HCT116 (cell line): ENCODE measurements at places on chromosomes 7 and 10. TPM values are rescaled to one million over a fixed set of nuclear protein-coding genes. Genes with fewer than 3 reads are reported as not detected.

- DNase-seq: no peak
These were observed 761.5 kb upstream of the C7orf33 start for GRCh38 chr7:147829016-147829415.

- no peak for DNase-seq
These were observed 291.5 kb upstream of the NFE2L3 start for GRCh38 chr7:25860275-25861163.

DNA sequence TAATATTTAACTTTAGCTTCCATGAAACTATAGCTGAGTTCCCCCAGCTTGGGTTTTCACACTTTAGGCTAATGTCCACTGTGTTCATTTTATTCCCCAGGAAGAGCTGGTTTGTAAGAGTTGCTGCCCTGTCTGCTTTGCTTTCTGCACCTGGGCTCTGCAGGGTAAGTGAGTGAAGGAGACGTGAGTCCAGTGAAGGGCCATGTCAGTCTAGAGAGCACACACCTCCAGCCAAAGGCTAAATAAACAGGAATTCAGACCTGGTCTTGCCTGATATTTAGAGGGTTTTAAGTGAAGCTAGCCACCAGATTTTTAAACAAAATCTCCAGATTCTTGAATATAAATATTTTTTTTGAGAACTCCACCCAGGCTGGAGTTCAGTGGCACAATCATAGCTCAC, 24.5 kb upstream of the FZD1 start:
- DNase-seq: no peak

DNA sequence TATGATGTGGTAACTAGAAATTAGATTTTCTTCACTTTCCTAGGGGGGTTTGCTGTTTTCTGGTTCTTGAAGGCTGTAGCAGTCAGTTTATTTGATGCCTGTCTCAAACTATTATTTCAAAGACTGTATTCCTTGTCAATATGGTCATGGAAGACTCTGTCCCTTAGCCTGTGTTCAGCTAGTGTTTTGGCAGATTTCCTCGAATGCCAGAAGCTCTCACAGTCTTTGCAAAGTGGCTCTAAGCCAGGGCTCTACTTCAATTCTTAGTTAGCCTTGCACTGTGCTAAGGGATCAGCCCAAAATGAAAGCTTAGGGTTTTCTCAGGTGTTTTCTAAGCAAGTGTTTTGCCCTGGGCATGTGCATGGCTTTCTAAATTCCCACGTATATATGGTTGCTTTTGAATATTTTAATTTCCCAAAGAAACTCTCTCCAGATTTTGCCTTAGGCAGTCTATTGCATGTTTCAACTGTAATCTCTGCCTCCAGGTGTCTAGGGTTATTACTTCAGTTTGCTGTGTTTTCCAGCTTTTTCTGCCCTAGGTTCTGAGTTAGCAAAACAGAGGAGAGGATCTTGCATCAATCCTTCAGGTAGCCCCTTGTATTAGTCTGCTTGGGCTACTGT, 7.2 kb upstream of the C1GALT1 start:
- DNase-seq: no peak

DNA sequence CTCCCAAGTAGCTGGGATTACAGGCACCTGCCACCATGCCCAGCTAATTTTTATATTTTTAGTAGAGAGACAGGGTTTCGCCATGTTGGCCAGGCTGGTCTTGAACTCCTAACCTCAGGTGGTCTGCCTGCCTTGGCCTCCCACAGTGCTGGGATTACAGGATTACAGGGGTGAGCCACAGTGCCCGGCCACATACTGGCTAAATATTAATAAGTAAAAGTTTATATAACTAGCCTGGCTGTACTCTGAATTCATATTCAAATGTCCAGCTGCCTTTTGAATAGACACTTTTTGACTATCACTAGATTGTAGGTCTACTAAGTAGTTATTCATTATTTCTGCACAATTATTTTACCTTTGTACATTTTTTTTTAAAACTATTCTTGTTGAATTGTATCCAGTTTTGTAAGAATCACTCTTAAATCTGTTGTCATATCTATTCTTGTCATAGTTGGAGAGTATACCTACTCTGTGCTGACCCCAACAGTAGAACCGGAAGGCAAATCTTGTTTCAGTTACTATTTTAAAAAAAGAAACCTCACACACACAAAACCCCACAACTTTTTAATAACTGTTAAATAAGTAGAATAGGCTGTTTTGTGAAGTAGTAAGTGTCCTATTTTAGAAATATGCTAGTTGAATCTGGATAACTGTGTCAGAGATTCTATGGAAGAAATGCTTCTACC, 29.6 kb downstream of the MINPP1 start:
- DNase-seq: no peak

DNA sequence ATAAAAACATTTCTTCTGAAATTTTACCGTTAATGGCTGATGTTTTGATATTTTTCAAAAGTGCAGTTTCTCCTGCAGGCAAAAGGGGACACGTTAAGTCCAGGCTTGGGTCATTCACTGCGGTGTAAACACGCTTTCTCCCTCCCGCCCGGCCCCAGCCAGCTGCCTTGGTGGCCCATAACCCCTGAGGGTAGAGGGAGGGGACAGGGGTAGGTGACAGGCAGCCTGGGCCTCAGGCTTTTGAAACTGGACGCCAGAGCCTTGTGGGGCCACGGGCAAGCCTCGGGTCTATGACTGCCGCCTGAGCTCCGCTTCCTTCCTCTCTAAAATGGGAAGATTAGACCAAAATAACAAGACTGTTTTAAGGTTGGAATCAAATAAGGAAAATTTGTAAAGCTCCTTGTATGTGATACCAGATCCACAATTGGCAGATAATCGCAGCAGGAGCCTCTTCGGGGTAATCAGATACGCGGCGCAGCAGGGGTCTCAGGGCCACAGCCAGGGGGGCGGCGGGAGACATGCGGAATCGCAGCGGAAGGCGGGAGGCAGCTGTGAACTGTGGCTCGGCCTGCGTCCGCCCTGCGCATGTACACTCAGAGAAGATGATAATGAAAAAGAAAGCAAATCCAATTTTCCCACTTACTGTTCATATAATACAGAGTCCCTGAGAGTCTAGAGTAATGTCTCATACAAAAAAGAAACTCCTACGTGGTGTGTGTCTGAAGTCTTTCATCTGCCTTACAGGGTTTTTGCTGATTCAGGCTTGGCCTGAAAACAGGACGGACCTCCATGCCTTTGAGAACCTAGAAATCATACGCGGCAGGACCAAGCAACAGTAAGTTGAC, 138.3 kb downstream of the EGFR start:
- DNase-seq: no peak

DNA sequence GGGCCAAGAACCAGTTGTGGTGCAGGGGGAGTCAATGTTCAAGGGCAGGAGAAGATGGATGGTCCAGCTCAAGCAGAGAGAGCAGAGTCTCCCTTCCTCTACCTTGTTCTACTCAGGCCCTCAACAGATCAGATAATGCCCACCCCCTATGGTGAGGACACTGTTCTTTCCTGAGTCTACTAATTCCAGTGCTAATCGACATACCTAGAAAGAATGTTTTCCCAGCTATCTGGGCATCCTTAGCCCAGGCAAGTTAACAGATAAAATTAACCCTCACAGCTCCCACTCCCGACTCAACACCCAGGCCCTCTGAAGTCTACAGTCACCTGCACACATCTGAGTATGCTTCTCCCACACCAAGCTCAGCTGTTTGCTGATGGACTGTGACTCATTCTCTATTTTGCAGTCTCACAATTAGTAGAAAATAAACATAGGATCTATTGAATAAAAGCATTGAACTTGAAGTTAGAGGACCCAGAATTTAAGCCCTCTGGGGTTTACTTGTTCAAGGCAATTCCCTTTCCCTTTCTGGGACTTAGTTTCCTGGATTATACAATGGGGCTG, 17.1 kb downstream of the COL13A1 start:
- no peak for DNase-seq

DNA sequence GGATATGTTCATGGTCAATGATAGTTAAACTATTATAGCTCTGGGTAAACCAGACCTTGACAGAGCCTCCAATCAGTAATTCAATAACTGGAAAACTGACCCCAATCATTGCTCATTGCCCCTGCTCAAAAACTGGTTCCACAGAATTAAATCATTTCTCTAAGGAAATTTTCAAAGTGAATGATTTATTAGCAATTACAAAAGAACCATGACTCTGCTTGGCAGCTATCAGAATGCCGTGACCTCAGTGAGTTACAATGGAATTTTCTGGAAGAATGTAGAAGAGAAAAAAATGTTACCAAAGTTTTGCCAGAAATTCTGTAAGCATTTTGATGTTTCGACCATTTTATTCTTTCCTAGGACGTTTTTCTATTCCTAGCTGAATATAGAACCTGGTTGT, 106.8 kb upstream of the APBB1IP start:
- no peak for DNase-seq

DNA sequence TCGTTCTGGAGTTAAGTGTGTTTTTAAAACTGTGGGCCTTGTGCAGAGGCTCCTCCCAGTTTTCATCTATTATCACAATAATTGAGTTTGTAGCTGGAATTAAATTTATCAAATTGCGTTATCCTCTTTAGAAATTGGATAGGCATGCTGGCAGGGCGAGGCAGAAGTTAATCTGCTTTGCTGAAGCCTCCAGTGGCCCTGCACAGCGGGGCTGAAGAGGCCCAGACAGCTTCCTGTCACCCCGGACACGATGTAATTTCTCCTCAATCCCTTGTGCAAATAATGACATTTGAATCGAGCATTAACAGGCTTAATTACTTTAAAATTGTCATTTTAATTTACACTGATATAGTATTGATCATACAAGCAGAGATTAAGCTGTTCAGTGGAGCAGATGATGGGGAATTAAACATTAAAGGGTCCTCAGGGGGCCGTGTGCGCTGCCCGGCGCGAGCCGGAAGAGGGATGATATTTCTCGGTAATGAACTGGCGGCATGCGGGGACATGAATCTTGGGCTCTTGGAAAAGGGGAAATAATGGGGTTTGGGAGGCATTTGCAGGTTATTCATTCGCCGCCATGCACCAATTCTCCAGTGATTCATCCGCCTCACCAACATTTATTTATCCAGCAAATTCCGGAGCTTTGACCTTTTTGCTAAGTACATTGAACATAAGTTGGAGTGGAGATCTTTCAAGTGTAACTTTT, 118.5 kb downstream of the NKX6-2 start:
- DNase-seq: no peak

DNA sequence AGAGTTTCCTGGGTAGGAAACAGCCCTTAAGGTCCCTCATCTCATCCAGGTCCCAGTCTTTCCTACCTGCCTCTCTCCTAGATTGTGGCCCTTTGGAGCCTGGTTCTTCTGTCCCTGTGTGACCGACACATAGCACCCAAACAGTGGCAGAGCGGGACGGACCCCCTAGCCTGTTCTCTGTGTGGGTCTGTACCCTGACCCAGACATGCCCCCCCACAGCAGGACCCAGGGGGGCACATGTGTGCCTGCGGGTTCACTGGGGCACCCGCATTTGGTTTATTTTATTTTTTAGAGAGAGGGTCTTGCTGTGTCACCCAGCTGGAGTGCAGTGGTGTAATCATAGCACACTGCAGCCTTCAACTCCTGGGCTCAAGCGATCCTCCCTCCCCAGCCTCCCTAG, 11.5 kb downstream of the LIMK1 start:
- DNase-seq: no peak

DNA sequence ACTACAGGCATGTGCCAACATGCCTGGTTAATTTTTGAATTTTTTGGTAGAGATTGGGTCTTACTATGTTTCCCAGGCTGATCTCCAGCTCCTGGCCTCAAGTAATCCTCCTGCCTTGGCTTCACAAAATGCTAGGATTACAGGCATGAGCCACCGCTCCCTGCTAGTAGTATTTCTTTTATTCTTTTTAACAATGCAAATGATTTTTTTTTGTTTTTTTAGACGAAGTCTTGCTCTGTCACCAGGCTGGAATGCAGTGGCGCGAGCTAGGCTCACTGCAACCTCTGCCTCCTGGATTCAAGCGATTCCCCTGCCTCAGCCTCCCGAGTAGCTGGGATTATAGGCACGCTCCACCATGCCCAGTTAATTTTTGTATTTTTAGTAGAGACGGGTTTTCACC, 58.1 kb downstream of the SVIL start:
- no peak for DNase-seq

GRCh38 chr7:101924171-101924570, 106.7 kb downstream of the CUX1 start:
- DNase-seq: peak; percentile 66

- DNase-seq: no peak
These were observed 831 bp downstream of the ZKSCAN5 start for GRCh38 chr7:99505324-99505662.

DNA sequence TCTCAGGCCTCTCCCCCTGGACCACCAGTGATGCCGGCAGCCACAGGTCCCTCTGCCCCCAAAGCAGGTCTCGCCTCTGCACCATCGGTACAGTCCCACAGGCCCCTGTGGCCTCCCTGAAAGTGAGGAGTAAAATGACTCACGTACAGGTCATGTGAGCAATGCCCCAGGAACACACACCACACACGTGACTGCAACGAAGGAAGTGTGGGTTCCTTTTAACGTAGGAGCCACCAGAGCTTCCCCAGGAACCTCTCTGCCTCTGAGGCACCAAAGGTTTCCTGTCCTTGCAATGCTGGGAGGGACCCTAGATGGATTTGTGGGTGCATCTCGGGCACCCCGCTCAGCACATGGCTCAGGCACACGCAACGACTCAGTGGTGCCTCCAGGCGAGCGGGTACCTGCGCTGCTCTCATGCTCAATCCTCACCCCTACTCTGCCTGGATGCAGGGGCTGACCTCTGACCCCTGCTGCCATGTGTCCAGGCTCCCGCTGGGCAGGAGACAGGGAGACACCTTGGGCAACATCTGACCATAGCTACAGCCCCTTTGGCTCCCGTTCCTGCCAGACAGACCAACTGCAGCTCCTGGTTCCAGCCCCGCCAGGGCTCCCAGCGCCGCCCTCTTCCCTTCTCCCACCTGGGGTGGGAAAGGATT, 120.7 kb downstream of the PRKAG2 start:
- DNase-seq: peak; percentile 26

DNA sequence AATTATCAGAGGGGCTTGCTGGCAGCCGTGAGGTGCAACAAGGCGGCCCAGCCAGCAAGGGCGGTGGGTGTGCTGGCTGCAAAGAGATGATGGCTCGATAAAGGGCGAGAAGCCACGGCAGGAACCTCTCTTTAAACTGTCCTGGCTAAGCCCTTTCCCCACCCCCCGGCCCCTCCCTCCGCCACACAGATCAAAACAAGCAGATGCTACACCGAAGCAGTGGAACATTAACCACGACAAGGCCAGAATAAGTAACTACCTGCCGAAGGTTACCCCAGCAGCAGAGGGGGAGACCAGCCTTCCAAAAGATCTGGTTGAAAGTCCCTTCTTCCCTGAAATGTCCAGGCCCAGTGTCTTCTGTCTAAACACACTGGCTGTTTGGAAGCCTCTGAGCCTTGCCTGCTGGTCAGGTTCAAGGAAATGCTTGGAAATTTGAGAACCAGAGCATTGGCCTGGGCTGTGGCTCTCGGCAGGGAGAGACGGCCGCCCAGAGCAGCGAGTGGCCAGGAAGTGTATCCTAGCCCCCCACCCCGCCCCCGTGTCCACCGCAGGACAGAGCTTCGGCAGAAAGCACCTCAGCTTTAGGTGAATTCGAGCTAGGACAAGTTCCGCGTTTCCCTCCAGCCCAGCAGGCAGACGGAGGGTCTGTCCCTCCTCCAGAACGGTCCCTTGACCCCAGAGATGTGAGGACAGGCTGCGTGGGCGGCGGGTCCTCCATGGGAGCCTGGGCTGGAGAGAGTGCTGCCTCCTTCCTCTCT, 2.1 kb downstream of the FAM20C start:
- no peak for DNase-seq

GRCh38 chr7:17952387-17952786, 12.1 kb upstream of the SNX13 start:
- no peak for DNase-seq

- no peak for DNase-seq
These were observed 26.4 kb downstream of the RPS24 start for GRCh38 chr10:78059906-78060702.

The EEF1AKMT2 gene
- total RNA-seq: 39.6 TPM

The FGFR2 gene
- 19.7 TPM for total RNA-seq

The HMX2 gene
- total RNA-seq: not detected

The OPALIN gene
- total RNA-seq: not detected

The OR2A5 gene
- not detected for total RNA-seq

The TMEM229A gene
- total RNA-seq: not detected
